A549 treated with CORT108297 at 1 μM for 4 hours (cell line): ENCODE measurements at places on chromosomes 16 and 17. TPM values are rescaled to one million over a fixed set of nuclear protein-coding genes. Genes with fewer than 3 reads are reported as not detected.

Gene PIPOX
- 0.15 to 0.20 TPM (median 0.17 TPM) in 4 of 5 replicates, not detected in the other for total RNA-seq

Gene PIMREG
- total RNA-seq = 35.0 to 53.2 TPM (median 46.2 TPM) in 5 replicates

Gene MEIOB
- total RNA-seq = 1.7 to 2.3 TPM (median 1.9 TPM) in 5 replicates

Gene CAPNS2
- not detected in 5 replicates for total RNA-seq

Gene ATXN1L
- total RNA-seq = 13.3 to 18.4 TPM (median 16.3 TPM) in 5 replicates

Gene MFSD6L
- not detected in 5 replicates for total RNA-seq

Gene LDHD
- total RNA-seq = 0.52 to 0.92 TPM (median 0.78 TPM) in 5 replicates

Gene CLTC
- 179 to 234 TPM (median 190 TPM) in 5 replicates for total RNA-seq

Gene NECAB2
- 2.1 to 4.1 TPM (median 2.8 TPM) in 5 replicates for total RNA-seq

Gene KRT24
- not detected in 5 replicates for total RNA-seq

Gene MT1X
- 213 to 332 TPM (median 241 TPM) in 5 replicates for total RNA-seq

Gene GPR179
- total RNA-seq = 0.02 to 0.06 TPM (median 0.03 TPM) in 5 replicates

Gene ENPP7
- total RNA-seq = not detected in 5 replicates

Gene NPIPA7
- 7.2 to 12.3 TPM (median 9.6 TPM) in 5 replicates for total RNA-seq

Gene SPNS3
- 0.06 to 0.23 TPM (median 0.07 TPM) in 3 of 5 replicates, not detected in the others for total RNA-seq

Gene KCNH6
- not detected in 5 replicates for total RNA-seq

Gene RNU2-1
- total RNA-seq = not detected in 5 replicates

Gene MYO15A
- total RNA-seq = 0.27 to 0.58 TPM (median 0.35 TPM) in 5 replicates

Gene ASPHD1
- 16.3 to 30.7 TPM (median 27.0 TPM) in 5 replicates for total RNA-seq

Gene TNP2
- total RNA-seq = not detected in 5 replicates

Gene PARD6A
- 1.0 to 2.3 TPM (median 1.8 TPM) in 5 replicates for total RNA-seq

Gene PRR29
- 0.47 to 0.95 TPM (median 0.71 TPM) in 5 replicates for total RNA-seq

Gene KRTAP16-1
- total RNA-seq = not detected in 5 replicates

Gene UMOD
- not detected in 5 replicates for total RNA-seq
